ENCODE measurements at places on chromosomes 2 and 18. TPM values are rescaled to one million over a fixed set of nuclear protein-coding genes. Genes with fewer than 3 reads are reported as not detected.

DNA sequence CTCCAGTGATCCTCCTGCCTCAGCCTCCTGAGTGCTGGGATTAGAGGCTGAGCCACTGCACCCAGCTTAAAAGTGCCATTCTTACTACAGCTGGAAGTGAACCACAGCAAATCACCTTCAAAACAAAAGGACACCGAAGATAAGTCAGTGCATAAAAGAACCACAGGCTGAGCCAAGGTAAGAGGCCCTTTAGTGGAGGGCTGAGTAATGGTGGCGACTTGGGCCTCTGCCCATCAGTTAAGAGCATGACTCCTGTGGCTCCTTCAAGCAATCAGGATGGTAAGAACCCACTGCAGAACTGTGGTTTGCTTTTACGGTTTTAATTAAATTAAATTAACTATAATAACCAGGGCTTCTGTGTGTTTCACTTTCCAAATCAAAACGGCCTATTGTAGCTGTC is 75.1 kb downstream of the CTAGE1 start:
- no peak for DNase-seq

DNA sequence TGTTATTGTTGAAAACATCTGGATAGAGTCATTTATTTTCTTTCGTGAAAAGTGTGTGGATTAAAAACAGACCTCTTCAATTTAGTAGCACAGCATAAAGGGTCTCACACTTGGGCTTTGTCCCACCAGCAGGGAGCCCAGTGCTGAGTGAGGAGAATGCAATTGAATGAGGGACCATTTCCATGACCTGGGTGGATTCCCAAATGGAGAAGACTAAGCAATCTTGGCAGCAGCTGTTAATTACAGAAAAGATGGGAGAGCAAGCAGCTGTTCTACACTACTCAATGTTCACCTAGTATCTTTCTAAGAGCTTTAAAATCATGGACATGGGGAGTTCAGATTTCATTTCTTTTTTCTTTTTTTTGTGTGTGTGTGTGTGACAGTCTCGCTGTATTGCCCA is 121.8 kb upstream of the FN1 start:
- DNase-seq, result no peak

GRCh38 chr18:44802508-44802907 is 121.8 kb downstream of the SETBP1 start:
- DNase-seq, result no peak

- no peak for DNase-seq
These were observed 67.8 kb downstream of the NXPH2 start for GRCh38 chr2:138712212-138712979.

DNA sequence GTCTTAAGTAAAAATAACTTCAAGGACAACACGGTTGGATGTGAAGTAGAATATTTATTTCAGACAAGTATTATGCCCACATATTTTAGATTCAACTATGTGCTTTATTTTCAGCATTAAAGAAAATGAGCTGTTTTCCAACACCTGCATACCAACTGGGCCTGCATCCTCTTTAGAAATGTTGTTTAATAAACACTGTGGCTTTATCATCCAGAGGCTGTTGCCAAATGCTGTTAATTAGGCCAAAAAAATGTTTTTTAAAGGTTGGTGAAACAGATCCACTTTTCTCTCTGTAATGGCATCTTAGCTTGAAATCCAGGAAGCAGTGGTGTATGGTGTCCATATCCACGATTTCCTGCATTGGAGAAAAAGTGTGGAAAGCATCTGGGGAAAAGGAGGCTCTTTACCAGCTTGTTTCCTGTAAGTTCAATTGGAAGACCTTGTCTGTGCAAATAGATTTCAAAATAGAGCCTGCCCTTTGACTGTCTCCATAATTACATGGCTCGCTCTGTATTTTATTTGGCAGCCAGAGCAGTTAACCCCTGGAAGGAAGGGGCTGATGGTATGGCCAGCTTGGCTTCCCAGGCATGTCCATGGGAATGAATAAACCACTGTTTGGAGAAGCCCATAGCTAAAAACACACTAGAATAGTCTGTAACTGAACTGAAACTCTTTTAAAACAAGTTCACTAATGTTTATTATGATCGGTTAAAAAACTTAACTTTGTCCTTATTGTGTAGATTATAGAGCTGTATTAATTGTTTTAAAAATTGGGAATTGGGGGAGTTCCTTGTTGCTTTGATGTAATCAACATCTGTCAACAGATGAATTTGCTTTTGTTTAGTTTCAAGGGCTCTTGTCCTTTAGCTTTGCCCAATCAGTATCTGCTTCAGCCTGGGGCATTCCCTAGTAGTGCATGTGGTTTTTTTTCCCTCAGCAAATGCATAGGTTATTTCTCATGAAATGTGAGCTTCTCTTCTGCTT is 33.0 kb upstream of the DLX1 start:
- DNase-seq, result no peak

- DNase-seq, result no peak
These were observed 562 bp downstream of the CENPA start for GRCh38 chr2:26786207-26787028.

DNA sequence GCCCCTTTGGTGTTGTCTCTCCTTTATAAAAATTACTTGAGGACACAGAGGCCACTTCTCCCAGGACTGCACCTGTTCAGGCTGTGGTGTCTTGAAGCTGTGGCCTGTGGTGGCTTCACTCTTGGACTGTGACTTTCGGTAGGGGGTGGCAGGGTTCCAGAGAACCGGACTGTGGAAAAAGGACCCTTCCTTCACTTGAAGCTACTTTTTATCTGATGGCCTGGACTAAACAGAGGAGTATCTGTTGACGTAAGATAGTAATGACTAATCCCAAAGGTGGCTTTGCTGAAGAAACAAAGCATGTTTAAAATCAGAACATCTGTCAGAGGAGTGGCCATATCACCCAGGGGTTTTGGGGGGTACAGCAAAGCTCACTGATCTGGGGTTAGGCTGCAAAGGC is 60.8 kb downstream of the CENPO start:
- no peak for DNase-seq

OSBPL6 gene
- 18.8 TPM for total RNA-seq

DNA sequence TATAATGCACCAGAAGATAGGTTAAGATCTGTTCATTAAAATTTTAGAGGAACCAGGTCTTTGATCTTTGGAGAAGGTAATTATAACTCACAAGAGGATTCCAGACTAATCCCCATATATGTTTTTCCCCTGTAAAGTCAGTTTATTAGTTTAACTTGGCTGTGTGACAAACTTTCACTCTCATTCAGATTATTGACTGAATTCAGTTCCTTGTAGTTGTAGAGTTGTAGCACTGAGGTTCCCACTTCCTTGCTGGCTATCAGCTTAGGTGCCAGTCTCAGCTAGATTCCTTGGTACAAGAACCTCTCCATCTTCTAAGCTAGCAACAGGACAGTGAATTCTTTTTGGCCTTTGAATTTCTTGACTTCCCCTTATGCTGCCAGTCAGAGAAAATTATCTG is 19.1 kb downstream of the REG1A start:
- DNase-seq, result no peak

DNA sequence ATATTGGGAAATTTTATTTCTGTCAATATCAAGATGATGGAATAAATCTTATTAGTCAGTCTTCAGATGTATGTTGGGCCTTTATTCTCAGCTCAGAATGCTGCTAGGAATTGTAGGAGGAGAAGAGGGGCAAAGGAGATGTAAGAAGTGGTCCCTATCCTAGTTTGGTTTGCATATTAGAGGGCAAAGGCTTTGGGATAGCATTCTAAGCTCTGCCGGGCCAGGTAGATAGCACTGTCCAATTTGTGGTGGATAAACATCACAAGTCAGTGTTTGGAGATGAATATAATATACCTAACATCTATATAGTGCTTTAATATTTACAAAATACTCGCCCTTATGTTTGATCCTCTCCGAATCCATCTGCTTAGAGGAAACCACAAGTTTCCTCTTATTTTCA is 149.2 kb downstream of the GULP1 start:
- no peak for DNase-seq

DCC gene
- 13.8 TPM for total RNA-seq

MZT2B gene
- 58.7 TPM for total RNA-seq

GRCh38 chr2:8518979-8519668 is 162.7 kb upstream of the ID2 start:
- DNase-seq, result no peak

GRCh38 chr2:224584111-224584784 is 915 bp downstream of the CUL3 start:
- DNase-seq, result peak; percentile 17

- DNase-seq, result no peak
These were observed 863.7 kb upstream of the VRK2 start for GRCh38 chr2:57182916-57183315.

ABCG8 gene
- total RNA-seq, result 1.1 TPM

DNA sequence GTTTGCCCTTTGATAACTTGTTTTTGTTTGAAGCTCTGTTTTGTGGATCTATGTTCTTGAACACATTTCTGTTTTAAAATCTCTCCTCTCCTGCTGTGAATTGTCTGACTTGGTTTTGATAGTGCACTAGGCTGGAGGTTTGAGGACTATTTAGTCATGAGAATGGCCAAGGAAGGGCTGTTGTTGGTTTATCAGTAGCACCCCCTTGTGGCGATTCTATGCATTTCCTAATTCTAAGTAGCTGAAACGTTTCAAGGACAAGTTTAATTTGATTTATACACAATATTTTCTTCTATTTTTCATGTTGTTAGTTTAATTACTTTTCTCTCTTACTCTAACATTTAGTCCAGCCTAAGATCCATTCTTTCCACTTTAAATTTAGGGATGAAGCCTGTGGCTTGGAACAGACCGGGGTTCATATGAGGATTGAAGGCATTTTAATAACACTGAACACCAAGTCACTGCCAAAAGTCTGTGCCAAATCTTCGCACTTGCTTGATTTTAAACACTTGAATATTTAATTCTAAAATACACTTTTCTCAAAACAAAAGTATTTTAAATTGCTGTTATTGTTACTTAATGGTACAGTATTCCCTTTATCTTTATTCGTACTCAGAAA is 166.0 kb downstream of the SOCS6 start:
- no peak for DNase-seq

TNS1 gene
- total RNA-seq, result 54.3 TPM

CD8B2 gene
- total RNA-seq, result 0.40 TPM

ANKRD53 gene
- total RNA-seq, result 2.5 TPM

GRCh38 chr2:107362993-107363392 is 463.7 kb upstream of the RGPD4 start:
- DNase-seq, result no peak

- DNase-seq, result no peak
These were observed 16.0 kb downstream of the EPG5 start for GRCh38 chr18:45951016-45951714.

- DNase-seq, result no peak
These were observed 142.8 kb upstream of the ALPP start for GRCh38 chr2:232235716-232236115.

SERPINB5 gene
- not detected for total RNA-seq

SH3BP4 gene
- total RNA-seq, result 29.6 TPM

- no peak for DNase-seq
These were observed 565.3 kb upstream of the ZNF804A start for GRCh38 chr2:184032983-184033382.

GRCh38 chr2:60517446-60517845 is 36.0 kb downstream of the BCL11A start:
- DNase-seq, result no peak

- no peak for DNase-seq
These were observed 122.5 kb downstream of the KLHL29 start for GRCh38 chr2:23507267-23508065.

TTN gene
- total RNA-seq, result 2.6 TPM

DNA sequence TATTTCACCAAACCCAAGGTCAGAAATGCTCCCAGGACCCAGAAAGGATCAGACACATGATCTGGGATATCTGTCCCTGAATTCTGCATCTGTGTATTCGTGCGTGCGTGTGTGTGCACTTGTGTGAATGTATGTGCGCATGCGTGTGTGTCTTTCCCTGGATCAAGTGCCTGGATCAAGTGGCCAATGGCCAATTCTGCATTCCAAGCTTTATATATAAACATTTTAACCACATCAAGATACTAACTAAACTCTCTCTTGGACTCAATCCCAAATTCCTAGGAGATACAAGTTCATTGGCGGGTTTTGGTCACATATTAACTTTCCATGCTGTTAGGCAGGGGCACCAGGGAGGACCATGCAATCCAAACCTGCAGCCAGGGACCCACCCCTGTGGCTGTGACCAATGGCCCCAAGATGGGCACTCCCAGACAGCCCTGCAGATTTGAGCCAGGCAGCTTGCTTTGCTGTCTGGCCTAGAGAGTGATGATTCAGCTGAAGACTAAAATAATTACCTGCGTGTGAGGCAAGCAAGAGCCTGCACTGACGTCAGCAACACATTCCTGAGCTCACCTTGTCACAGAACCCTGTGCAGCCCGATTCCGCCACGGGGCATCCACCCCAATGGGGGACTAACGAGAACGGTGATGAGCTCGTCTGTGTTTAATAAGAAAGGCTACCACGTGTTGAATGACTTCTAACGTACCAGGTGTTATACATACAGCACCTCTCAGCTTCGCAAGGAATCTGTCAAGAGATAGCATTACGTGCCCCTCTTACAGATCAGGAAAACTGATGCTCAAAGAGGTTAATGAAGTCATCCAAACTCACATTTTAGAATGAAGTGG is 45.3 kb upstream of the ROCK2 start:
- DNase-seq, result no peak

- no peak for DNase-seq
These were observed 20.8 kb upstream of the TNS1 start for GRCh38 chr2:218023636-218024035.
